ENCODE measurements at places on chromosomes 5 and 9.

DNA sequence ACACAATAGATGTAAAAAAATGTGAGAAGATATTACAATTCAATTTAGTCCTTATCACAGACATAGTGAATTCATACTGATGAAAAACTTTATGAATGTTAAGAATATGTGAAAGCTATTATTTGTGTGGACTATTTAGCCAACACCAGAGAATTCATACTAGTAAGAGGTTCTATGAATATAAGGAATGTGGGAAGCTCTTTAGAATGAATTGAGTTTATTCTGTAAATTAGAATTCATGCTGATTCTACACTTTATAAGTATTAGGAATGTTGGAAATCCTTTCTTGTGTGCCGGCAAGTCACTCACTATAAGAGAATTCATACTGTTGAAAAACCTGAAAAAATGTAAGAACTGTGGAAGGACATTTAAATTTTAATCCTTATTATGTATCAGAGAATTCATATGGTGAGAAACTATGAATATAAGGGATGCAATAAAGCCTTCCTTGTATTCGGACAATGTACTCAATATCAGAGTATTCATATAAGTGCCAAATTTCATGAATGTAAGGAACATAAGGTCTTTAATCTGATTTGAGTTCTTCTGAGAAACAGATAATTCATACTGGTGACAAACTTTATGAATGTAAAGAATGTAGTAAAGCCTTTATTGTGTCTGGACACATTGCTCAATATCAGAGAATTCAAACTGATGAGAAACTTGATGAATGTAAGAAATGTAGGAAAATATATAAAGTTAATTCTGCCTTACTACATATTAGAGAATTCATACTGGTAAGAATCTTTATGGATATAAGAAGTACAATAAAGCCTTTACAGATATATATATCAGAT, 21.6 kb upstream of the PCDHA1 start:
- no peaks in the 10 kb centered on the region for H3K4me1 ChIP-seq
- H3K27me3 ChIP-seq, result no peaks in the 10 kb centered on the region
- no peak for DNase-seq
- H3K27ac ChIP-seq, result no peak overlapping the region
- no peaks in the 10 kb centered on the region for H3K36me3 ChIP-seq

DNA sequence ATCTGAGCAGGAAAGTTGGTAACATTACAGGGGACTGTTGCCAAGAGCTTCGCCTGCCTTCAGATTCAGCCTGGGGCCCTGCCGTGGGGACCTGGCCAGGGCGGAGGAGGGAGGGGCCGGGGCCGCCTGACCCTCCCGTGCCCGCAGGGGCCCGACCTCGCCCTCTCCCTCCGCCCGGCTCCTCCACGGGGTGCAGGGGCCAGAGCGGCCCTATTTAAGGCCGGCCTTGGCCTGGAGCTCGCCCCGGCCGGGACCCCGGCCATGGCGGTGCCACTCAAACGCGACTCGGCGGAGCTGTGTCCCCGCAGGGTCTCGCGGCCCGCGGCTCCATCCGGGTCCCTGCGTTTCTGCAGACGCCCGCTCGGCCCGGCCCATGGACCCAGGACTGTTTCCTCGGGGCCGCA, 757 bp downstream of the TMEM250 start:
- peak overlapping the region; percentile 92 for H3K4me3 ChIP-seq
- H3K4me1 ChIP-seq, result peaks cover 14% of the 10 kb centered on the region
- peak; percentile 72 for DNase-seq
- H3K27ac ChIP-seq, result peak overlapping the region; percentile 96
- no peaks in the 10 kb centered on the region for H3K36me3 ChIP-seq

- H3K27ac ChIP-seq, result peak overlapping the region; percentile 76
- H3K27me3 ChIP-seq, result peaks cover 39% of the 10 kb centered on the region
- peak overlapping the region; percentile 24 for H3K4me3 ChIP-seq
- peaks cover 28% of the 10 kb centered on the region for H3K4me1 ChIP-seq
Measured at GRCh38 chr9:131275332-131276093, 797 bp downstream of the FAM78A start.

DNA sequence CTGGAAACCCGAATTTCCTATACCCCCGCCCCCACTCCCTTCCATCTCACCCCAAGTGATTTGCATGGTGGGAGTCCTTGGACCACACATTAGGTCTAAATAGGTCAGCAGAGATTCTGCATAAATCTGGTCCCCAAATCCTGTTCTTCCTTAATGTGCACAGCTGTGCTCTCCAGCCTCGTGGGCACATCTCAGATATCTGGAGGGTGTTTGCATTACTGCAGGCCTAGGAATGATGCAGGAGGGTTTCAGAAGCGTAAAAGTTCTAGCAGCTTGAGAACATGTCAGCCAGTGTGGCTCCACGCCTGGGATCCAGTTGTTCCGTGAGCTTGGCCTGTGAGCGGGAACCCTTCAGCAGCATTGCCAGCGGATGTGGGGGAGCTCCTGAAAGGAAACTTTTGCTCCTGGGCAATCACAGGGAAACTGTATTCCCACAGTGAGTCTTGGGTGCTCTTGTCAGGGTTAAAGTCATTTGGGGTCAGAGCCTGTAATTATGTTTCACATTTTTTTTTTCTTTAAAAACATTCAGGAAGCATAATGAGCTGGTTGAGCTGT, 12.9 kb downstream of the ARHGAP26 start:
- H3K4me1 ChIP-seq, result peaks cover 46% of the 10 kb centered on the region
- peak overlapping the region; percentile 52 for H3K27ac ChIP-seq
- H3K4me3 ChIP-seq, result no peak overlapping the region
- no peaks in the 10 kb centered on the region for H3K36me3 ChIP-seq

DNA sequence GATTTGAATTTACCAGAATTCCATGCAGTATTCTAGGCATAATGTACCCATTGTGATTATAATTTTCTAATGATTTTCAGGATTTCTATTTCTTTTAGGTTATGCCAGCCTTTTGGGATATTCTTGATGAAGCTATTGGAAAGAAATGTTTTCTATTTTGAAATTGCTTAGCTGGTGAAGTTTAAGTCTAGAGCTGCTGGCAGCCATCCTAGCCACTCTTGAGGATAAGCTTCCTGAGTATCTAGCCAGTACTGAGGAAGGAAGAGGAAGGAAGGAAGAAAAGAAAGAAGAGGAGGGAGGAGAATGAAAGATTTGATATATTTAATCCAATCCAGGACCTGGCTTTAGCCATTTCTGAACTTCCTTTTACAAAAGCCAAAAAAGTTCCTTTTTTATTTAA, 142.1 kb upstream of the DAB2 start:
- H3K27ac ChIP-seq, result no peak overlapping the region
- H3K36me3 ChIP-seq, result no peaks in the 10 kb centered on the region
- no peak for DNase-seq
- H3K4me3 ChIP-seq, result no peak overlapping the region
- H3K27me3 ChIP-seq, result no peaks in the 10 kb centered on the region

DNA sequence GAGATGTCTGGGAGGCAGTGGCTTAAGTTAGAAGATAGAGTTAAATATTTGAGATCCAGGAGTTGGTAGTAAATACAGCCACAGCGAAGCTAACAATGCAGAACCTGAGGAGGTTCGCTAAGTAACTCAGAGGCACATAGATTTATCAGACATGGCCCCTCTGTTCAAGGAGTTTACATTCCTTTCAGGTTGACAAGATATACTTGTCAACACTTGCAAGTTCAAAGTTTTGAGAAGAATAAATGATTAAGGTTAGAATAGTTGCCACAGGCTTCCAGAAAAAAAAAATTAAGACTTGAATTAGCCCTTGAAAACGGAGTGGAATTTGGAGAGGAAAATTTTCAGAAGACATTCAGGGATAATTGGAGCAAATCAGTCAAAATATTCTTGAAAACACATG, 658.3 kb upstream of the WWC1 start:
- DNase-seq, result no peak
- no peaks in the 10 kb centered on the region for H3K4me1 ChIP-seq
- H3K27me3 ChIP-seq, result no peaks in the 10 kb centered on the region
- no peak overlapping the region for H3K27ac ChIP-seq

- DNase-seq, result no peak
- no peak overlapping the region for H3K27ac ChIP-seq
- no peaks in the 10 kb centered on the region for H3K4me1 ChIP-seq
- no peaks in the 10 kb centered on the region for H3K36me3 ChIP-seq
- no peaks in the 10 kb centered on the region for H3K27me3 ChIP-seq
Measured at GRCh38 chr5:61808091-61808490, 476.0 kb downstream of the ZSWIM6 start.

DNA sequence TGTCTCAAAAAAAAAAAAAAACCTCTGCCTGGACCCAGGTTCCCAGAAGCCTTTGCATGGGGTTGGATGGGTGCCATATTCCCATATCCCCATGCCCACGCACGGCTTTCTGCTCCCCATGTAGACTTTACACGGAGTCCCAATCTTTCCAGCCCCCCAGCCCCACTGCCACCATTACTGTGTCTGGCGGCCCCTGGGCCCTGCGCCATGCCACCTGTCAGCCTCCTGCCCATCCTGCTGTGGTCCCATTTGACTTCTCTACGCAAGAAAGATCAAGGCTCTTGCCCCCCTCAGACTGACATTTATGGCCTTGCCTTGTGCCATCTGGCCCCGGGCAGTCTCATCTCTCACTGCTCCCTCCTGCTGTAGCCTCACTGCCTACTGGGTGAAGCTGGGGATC, 6.5 kb upstream of the AK1 start:
- H3K27me3 ChIP-seq, result no peaks in the 10 kb centered on the region
- H3K27ac ChIP-seq, result no peak overlapping the region
- no peak for DNase-seq
- H3K36me3 ChIP-seq, result peaks cover 10% of the 10 kb centered on the region
- H3K4me1 ChIP-seq, result no peaks in the 10 kb centered on the region

- no peaks in the 10 kb centered on the region for H3K27me3 ChIP-seq
- H3K36me3 ChIP-seq, result no peaks in the 10 kb centered on the region
- H3K4me3 ChIP-seq, result no peak overlapping the region
- peaks cover 56% of the 10 kb centered on the region for H3K4me1 ChIP-seq
Measured at GRCh38 chr9:127549751-127550150, 62.3 kb upstream of the STXBP1 start.

GRCh38 chr9:1031951-1032601, 18.1 kb upstream of the DMRT2 start:
- H3K27ac ChIP-seq, result no peak overlapping the region
- no peaks in the 10 kb centered on the region for H3K36me3 ChIP-seq
- H3K4me3 ChIP-seq, result no peak overlapping the region
- H3K4me1 ChIP-seq, result no peaks in the 10 kb centered on the region

DNA sequence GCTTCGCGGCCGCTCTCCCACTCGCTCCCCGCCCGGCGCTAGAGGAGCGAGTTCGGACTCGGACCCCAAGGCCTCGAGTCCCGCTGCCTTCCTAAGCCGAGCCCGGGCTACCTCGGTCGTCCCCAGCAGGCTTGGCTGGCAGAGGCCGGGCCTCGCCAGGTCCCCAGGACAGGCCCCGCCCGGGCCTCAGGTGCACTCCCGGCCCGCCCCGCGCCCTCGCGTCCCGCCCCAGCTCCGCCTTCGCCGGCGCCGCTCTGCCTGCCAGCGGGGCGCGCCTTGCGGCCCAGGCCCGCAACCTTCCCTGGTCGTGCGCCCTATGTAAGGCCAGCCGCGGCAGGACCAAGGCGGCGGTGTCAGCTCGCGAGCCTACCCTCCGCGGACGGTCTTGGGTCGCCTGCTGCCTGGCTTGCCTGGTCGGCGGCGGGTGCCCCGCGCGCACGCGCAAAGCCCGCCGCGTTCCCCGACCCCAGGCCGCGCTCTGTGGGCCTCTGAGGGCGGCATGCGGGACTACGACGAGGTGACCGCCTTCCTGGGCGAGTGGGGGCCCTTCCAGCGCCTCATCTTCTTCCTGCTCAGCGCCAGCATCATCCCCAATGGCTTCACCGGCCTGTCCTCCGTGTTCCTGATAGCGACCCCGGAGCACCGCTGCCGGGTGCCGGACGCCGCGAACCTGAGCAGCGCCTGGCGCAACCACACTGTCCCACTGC, at the start of gene SLC22A5:
Gene SLC22A5 (plus strand): TSS at position 237 of the 707 bp plus-strand sequence. CDS start 263 bp downstream, at position 500.
- H3K4me1 ChIP-seq, result peaks cover 43% of the 10 kb centered on the region
- peak within 1 kb of the TSS; percentile 91 for H3K27ac ChIP-seq
- DNase-seq, result peak; percentile 88
- H3K36me3 ChIP-seq, result no peaks in the 10 kb centered on the region
- H3K27me3 ChIP-seq, result no peaks in the 10 kb centered on the region

DNA sequence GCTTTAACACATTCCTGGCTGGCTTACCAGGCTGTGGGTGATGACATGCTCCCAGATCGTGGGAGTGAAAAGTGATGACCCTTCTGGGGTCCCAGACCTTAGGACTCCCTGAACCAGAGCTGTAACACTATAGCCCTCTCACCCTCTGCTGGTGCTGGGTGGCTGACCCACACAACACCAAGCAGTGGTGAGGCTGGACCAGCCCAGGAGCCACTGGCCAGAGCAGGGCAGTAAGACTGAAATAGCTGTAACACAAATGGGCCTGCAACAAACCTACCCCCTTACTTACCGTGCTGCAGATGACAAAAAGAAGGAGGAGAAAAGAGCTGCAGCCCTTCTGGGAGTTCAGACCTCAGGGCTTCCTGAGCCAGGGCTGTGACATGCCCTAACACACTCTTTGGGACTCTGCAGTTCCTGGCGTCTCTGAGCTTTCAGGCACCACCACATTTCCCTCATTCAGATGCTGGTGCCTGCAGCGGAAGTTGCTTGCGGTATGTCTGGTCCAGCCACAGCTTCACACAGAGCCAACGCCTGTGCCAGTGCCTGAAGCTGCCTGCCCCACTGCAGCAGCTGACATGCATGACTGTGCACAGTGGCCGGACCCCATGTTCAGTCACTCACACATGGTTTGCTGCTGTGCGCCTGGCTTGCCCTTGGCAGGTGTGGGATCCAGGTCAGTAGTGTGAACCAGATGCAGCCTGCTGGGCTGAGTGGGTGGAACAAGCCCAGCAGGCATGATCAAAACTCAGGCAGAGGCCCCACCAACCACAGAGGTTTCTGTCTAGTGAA, 1247.4 kb downstream of the EFNA5 start:
- H3K4me1 ChIP-seq, result no peaks in the 10 kb centered on the region
- no peak overlapping the region for H3K4me3 ChIP-seq
- no peak for DNase-seq
- H3K27ac ChIP-seq, result no peak overlapping the region

DNA sequence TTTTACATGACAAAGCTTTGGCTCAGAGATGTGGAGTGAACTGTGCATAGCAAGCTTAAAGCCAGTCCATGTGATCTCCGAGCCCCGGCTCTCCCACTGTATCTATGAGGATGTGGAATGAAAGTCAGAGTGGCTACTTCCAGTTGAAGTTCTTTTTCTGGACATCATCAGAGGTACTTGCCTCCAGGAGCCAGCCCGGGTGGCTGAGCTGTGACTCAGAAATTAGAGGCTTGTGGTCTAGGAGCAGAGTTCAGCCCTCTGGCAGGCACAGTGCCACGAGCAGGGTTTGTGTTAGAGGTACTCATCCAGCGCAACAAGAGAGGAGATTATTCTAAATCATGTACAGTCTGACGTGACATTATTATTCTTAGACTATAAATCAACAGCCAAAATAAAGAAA, 322.5 kb downstream of the CDK5RAP2 start:
- no peaks in the 10 kb centered on the region for H3K4me1 ChIP-seq
- no peak overlapping the region for H3K27ac ChIP-seq
